ENCODE measurements at places on chromosomes 11 and 22. TPM values are rescaled to one million over a fixed set of nuclear protein-coding genes. Genes with fewer than 3 reads are reported as not detected.

Gene DEFB131B
- not detected for total RNA-seq

Gene CRYBB2
- not detected for total RNA-seq

Gene NDUFA6
- total RNA-seq, result 58.5 TPM

Gene CCDC88B
- total RNA-seq, result 1.7 TPM

Gene LGALS1
- total RNA-seq, result 9,538 TPM

Gene ANGPTL5
- total RNA-seq, result not detected

Gene ISX
- not detected for total RNA-seq

Gene POLA2
- 7.6 TPM for total RNA-seq

Gene TUBGCP6
- 25.0 TPM for total RNA-seq

Gene DBX1
- total RNA-seq, result not detected

Gene TMEM126A
- total RNA-seq, result 78.1 TPM

Gene OR51E1
- not detected for total RNA-seq

Gene LRRN4CL
- total RNA-seq, result under 0.01 TPM

Gene SLC37A2
- total RNA-seq, result under 0.01 TPM

Gene FAM111B
- 15.6 TPM for total RNA-seq

Gene MMP7
- 0.97 TPM for total RNA-seq

Gene P2RY2
- 6.5 TPM for total RNA-seq

Data from epithelial cell of umbilical artery (primary cell).